Fibroblast of skin of scalp (primary cell): ENCODE measurements at places on chromosomes 2 and 18.

- peak; percentile 81 for DNase-seq
These were observed 226.0 kb downstream of the FAM210A start for GRCh38 chr18:13500227-13500865.

GRCh38 chr18:3485153-3486149, 35.5 kb downstream of the TGIF1 start:
- no peak for DNase-seq

- DNase-seq: no peak
These were observed 137.4 kb upstream of the CDCA7 start for GRCh38 chr2:173217116-173217840.

DNA sequence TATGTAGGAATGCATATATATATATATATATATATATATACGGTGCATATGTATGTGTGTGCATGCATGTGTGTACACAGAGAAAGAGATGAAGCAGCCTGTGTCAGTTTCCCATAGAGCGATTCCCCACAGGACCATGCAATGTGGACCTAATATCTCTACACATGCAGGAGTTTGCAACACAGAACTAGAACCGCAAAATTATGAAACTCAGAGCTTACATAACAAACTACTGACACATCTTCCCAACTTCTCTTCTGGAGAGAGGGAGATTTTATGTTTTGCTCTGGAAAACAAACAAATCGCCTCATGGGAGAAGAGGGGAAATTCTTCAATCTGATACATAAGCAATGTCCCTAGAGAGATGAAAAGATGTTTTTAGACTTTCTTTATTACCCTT, 377.2 kb downstream of the LRATD1 start:
- peak; percentile 18 for DNase-seq

- no peak for DNase-seq
These were observed 307.5 kb downstream of the C1D start for GRCh38 chr2:67755156-67755882.

DNA sequence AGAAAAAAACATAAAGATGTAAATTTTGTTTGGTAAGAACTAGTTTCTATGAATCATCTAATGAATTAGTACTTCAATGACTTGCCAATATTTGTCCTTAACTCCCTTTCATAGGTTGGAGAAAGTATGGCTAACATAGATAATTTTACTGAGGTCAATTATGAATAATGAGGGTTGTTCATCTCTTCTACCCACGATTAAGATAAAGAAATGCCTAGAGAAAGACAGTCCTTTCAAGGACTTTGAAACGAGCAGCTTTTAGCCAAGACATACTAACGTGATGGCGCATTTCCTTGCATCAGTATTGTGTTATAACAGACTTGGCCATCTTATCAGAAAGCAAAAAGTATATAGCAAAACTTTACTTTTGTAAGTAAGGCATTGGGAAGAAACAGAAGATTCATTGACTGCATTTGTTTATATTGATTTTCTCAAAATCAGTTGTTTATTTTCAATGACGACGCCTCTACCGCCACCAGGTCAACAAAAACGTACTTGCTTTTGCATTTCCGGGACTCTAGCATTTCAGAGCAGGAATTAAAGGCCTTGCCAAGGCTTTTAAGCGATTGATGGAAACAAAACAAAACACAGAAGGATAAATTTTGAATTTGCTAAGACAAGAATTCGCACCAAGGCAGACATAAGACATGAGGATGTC, 961 bp downstream of the RBM43 start:
- DNase-seq: peak; percentile 15

- no peak for DNase-seq
These were observed 239.0 kb downstream of the OSR1 start for GRCh38 chr2:19119326-19120001.

DNA sequence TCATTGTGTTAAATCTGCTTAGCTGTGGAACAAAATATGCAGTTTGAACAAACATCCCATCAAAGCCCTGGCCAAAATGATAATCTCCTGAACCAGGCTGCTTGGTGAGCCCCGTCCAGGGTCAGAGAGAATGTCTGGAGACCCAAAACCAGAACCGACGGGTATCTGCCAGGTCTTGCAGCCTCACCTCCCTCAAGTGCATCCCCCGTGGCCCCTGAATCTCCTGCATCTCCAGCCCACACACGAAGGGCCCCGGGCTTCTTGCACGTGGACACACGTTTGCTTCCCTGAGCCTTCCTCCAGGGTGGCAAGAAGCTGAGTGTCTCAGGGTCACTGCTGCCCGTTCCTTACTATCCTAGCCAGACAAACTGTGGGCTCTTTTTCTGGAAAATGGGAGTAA, 50.5 kb upstream of the PXDN start:
- DNase-seq: no peak

GRCh38 chr2:119715409-119716283, 36.6 kb downstream of the TMEM177 start:
- no peak for DNase-seq
